OCI-LY7 (cell line): ENCODE measurements at places on chromosomes 4 and X.

DNA sequence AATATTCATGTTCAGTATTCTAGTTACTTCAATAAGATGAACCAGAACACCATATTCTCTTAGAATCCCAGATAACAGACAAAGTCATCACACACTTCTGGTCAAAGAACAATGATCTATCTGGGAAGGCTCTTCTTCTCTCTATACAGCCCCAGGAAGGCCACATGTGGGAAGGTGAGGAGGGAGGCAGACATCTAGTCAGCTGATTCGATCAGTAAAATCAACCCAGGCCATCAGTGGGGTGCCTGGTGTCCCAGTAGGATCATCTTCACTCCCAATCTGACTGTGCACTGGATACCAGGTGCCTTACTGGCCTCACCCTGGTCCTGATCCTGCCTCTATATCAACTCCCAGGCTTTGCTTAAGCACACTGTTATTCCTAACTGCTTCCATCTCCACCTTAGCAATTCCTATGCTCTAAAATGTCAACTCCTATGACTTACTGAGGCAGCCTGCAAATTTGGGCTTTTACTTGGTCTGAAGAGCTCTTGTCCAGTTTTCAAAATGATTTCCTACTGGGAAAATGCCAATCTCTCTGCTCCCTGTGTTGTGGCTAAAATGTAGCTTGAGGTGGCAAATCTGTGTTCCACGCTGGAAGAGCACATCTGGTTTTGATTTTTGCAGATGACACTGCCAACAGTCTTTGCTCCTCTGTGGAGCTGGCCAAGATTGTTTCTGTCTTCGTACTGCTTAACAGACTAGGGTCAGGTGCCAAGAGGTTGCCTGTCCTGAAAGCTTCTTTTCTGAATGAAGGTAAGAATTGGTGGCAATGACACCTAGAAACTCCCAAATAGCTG lies 128.7 kb downstream of the MGST2 start:
- no peak for DNase-seq

DNA sequence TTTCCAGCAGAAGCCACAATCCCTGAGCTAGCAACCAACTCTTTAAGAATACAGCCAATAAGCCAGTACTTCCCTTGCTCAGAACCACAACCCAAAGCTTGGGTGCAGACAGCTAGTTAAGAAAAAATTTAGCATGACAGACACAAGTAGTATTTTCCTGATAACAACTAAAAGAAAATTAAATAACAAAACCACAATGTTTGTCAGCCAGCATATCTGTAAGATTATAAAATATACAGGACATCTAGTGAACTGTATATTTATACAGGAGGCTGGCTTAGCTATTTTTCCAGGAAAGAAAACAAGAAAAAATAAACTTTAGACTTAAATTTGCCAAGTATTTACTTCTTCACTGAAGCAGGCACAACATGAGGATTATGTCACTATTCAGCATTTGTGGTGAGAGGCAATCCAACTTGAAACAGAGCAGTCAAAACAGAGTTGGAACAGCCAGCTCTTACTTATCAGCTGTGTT lies 6.6 kb downstream of the PF4V1 start:
- no peak for DNase-seq

DNA sequence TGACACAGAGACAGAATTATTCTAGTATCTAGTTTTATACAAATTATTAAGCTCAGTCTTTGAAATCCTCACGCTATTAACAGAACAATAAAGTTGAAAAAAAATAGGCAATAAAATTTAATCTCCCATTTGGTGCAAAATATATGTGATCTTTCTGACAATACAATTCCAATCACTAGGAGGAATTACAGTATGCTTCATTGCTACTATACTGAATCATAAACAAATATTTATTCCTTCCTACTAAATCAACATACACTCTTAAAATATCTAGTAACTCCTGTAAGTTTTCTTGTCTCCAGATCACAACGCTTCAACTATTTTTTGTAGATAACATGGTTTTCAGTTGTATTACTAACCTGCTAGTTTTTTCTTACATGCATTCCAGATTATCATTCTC lies 45.7 kb downstream of the KLHL8 start:
- no peak for DNase-seq

DNA sequence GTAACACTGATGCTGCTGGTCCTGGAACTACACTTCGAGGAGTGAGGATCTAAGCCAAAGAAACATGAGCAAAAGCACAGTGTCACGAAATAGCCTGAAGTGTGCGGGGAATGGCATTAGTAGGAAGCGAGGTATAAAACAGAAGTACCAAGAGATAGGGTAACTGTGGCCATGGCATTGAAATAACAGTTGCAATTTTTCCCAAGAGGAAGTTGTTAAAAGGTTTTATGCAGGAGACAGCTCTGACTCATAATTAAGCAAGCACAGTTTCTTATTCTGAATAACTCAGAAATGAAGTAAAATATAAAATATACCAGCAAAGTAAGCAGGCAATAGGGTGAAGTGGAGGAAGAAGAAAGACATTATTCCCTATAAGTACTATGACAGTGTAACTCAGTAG lies 90.3 kb upstream of the TMEM150C start:
- DNase-seq, result no peak

DNA sequence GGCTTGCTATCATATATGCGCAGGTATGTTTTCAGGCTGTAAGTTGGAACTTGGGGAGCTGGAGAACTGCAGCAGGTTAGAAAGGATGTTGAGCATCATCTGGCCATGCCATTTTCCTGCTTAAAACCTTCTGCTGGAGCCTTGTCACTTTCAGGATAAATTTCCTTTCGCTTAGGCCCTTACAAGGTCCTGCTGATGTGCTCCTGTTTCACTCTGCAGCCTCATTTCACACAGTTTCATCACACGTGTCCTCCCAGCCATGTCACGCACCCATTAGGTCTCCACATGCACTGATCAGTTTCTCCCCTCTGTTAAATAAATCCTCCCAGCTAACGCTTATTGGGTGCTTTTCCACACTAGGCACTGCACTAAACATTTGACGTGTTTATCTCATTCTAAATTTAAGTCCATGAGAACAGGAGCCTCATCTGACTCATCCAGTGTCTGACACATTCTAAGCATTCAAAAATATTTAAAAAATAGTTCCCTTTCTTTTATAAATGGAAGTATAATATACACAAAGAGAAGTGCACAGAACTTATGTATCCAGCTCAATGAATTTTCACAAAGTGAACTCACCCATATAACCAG lies 14.5 kb downstream of the SOD3 start:
- DNase-seq, result no peak

GRCh38 chr4:167232805-167233684 lies 1.2 kb downstream of the SPOCK3 start:
- DNase-seq, result no peak

- DNase-seq, result no peak
Measured at GRCh38 chr4:169800541-169800940, 42.8 kb upstream of the HPF1 start.
